ENCODE measurements at places on chromosomes 1 and 21. TPM values are rescaled to one million over a fixed set of nuclear protein-coding genes. Genes with fewer than 3 reads are reported as not detected.

DCST1 gene
- total RNA-seq: not detected

ADGRL2 gene
- not detected for total RNA-seq

RGS2 gene
- total RNA-seq: 2.9 TPM

C1orf105 gene
- total RNA-seq: 0.25 TPM

SEC16B gene
- total RNA-seq: not detected

TPTE gene
- total RNA-seq: not detected

MYOG gene
- total RNA-seq: not detected

CRNN gene
- not detected for total RNA-seq

TRIM63 gene
- total RNA-seq: not detected

CDC7 gene
- 18.4 TPM for total RNA-seq

ARF1 gene
- 286 TPM for total RNA-seq

Data from activated naive CD4-positive, alpha-beta T cell treated with anti-CD3 and anti-CD28 coated beads, Interleukin-2, amount 10 ng/mL, durations not matched to agents 5 hours and 36 hours (primary cell).